ENCODE measurements at places on chromosomes 3 and 15.

DNA sequence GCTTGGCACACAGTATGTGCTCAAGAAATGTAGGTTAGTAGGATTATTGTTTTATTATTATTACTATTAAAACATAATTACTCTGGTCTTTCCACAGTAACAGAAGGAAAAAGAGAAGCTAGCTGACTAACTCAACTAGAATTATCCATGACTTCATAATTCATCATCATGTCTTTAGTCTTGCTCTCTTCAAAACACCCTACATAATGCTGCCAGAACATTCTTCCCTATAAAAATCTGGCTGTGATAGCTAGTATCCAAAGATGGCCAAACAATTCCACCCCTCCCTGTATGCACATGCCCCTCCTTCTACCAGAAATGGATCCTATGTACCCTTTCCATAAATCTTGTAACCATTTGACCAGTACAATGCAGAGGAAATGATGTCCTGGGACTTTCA lies 48.8 kb upstream of the SRGAP3 start:
- no peak for DNase-seq

DNA sequence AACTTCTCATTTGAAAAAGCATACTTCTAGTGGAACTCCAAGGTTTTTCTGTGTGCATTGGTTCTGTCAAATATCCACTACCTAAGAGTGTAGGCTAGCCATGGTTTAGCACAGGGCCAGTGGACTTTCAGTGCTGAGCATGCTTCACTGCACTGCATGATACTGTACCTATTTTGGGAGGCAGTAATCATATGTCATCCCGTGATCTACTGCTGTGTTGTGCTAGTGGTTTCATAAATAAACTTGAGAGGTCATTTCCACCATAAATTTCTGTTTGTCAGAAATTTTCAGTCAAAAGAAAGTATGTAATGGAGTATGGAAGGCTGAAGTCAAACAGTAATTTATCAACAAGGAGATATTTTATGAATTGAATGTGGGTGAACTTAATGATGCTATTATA lies 203.6 kb downstream of the ROBO1 start:
- DNase-seq = no peak

DNA sequence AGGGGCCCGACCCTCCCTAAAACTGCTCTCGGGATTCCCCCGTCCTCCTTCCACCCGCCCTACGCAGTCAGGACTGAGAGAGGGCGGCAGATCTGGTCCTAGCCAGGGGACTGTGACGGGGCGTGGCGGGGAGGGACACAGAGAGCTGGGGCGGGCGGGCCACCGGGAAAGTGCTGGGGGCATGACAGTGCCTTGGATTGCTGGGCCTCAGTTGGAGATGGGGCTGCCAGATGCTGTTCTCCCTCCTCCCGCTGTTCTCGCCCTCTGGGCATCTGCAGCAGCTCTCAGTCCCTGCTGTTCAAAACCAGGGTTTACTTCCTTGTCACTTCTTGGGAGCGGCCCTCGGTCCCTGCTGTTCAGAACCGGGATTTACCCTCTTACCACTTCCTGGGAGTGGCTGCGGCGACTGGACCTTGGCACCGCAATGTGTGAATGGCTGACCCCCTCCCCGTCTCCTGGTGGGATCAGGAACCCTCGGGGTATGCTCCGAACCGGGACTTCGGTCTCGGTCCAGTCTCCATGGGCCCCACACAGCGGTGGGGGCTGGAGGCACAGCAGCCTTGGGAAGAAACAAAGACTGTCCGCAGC lies 1.8 kb upstream of the RPP25 start:
- DNase-seq = no peak

DNA sequence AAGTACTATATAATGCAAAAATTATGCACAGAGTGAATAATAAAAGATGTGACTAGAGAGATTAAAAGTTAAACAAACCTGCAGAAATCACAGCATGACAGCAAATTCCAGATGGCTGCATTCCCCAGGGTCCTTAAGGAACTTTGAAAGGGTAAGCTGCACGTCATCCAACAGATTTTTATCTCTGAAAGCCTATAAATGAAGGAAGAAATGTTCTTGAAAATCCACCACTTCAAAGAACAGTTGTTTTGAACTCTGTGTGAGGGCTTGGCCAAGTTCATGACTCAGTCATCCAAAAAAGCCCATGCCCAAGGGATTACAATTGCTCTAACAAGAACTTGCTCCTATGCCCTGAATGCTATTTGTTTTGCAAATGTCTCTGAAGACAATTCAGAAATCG lies 603.6 kb downstream of the PLOD2 start:
- DNase-seq = no peak

DNA sequence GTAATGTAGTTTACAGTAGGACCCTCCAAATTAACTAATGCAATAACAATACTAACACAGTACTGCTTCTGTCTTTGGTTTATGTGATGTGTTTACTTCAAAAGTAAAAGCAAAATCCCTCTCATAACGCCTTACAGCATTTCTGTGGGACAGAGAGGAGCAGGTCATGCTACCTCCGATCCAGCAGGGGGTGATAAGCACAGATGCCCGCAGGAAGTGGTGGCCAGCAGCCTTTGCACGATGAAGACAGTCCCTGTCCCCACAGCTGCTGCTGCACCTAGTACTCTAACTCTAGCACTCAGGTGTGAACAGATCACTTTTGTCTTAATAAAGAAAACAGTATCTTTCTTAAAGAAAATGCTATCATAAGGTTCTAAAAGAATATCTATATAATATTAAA lies 38.3 kb downstream of the ANO10 start:
- DNase-seq = no peak

DNA sequence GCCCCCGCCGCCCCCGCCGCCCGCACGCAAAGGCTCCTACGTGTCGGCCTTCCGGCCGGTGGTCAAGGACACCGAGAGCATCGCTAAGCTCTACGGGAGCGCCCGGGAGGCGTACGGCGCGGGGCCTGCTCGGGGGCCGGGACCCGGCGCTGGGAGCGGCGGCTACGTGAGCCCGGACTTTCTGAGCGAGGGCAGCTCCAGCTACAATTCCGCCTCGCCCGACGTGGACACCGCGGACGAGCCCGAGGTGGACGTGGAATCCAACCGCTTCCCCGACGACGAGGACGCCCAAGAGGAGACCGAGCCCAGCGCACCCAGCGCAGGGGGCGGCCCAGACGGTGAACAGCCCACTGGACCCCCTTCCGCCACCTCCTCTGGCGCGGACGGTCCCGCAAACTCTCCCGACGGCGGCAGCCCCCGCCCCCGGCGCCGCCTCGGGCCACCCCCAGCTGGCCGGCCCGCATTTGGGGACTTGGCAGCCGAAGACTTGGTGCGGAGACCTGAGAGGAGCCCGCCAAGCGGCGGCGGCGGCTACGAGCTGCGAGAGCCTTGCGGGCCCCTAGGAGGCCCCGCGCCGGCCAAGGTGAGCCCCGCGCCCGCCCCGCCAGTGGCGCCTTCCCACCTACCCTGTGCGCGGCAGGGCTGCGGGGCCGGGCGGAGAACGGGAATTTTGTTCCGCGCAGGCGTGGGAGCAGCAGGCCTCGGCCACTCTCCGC lies 2.4 kb downstream of the SKOR1 start:
- DNase-seq = no peak

GRCh38 chr3:137047240-137047639 lies 89.5 kb downstream of the IL20RB start:
- DNase-seq = no peak

DNA sequence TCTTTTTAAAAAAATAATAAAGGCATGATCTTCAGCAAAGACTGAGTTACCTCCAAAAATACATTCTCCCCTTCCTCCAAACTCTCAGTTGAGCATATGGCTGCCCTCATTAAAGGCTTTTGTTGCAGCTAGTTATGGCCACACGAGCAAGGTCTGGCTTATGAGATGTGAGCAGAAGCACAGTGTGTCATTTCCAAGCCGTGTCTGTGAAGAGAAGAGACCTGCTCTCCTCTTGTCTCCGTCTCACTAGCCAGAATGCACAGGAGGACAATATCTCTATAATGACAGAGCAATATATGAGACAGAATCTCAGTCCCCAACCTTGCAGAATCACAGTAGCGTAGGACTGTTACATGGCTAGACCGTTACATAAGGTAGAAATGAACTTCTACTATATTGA lies 152.3 kb downstream of the MAGI1 start:
- no peak for DNase-seq

DNA sequence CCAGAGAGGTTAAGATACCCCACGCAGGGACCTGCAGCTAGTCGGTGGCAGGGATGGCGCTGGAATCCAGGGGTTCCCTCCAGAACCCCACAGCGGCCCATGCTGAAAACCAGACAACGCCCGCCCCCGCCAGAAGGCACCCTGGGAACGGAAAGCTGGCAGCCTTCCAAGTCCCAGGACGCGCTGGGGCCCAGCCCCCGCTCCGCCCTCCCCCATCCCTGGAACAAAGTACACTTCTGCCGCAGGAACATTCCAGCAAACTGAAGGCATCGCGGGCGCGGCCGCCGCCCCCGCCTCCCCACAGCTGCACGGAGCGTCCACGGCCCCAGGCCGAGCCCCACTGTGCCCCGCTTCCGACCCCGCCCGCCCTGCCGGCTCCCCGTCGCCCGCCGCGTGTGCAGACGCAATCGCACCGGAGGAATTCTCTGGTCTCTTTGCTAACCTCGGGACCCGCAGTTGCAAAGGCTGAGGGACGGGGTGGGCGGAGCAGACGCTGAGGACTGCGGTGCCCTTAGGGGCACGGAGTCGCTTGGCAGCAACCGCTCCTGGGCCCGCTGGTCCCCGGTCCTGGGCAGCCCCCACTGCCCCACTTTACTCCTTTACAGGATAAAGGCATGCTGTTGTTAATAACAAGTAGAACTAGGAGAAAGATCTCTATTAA lies 44.8 kb upstream of the RNU6-1 start:
- peak; percentile 21 for DNase-seq

DNA sequence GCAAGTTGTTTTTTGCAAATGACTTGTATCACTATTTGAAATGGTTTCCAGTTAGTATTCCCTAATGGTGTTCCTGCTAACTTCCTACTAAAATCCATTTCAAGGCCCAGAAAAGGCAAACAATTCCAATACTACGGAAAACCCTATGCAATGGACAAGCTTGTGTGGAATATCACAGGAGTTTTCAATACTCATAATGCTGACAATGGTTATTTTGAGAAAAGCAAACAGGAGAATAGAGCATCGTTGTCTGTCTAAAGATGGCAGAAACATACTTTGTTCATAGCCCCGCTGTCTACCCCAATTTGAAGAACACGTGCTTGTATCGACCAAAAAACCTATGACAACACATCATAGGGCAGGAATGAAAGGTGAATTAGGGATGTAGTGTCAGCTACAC lies 327.9 kb downstream of the CHST2 start:
- no peak for DNase-seq

DNA sequence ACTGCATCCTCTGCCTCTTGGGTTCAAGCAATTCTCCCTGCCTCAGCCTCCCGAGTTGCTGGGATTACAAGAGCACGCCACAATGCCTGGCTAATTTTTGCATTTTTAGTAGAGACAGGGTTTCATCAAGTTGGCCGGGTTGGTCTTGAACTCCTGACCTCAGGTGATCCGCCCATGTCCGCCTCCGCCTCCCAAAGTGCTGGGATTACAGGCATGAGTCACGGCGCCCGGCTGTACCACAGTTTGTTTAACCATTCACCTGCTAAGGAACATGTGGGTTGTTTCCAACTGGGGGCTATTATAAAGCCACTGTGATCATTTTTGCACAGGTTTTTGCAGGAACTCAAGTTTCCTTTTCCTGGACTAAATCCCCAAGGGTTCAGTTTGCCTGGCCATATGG lies 123.2 kb upstream of the RAP2B start:
- DNase-seq = no peak

GRCh38 chr15:64311566-64311965 lies 44.4 kb downstream of the CSNK1G1 start:
- DNase-seq = no peak

DNA sequence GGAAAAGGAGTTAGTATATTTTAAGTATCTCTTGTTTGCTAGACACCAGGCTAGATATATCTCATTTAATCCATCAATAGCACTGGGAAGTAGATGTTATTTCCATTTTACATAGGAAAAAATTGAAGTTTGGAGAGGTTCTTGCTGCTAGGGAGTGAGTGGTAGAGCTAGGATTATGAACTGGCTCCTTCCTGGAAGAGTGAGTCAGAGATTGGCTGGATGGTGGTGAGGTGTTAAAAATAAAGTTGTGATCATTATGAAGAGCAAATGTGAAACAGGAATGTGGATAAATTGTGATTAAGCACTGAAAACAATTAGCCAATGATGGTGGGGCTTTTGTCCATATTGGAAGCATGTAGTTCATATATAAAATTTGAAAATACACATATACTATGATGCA lies 234.2 kb downstream of the WNT5A start:
- no peak for DNase-seq

DNA sequence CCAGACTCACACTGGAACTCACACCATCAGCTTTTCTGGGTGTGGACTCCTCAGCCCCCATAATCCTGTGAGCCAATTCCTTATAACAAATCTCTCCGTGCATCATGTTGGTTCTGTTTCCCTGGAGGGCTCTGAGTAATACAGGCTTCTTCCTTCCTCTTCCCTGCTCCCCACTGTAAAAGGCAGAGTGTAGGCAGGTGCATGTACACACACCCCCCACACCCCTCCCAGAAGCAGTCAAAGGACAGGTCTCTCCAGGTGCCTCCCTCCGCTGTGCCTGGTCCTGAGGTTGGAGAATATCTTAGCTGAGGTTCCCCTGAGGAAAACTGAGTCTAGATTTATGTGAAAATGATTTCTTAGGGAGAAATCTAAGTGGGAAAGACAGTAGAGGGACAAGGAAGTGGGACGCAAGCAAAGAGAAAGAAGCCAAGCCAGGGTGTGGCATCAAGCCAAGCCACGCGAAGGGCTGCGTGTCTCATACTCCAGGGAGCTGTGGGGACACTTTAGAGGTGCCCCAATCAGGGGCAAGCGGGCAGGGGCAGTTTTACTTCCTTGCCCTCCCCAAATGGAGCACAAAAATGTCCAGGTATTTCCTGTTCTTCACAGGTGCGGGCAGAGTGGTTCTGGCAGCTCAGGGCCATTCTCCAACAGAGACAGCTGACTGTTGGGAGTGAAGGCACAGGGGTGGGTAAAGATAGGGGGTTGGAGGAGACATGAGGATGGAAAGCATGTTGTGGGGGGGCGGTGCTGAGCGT lies 86.6 kb downstream of the HMG20A start:
- no peak for DNase-seq

GRCh38 chr15:60966316-60966715 lies 262.8 kb downstream of the RORA start:
- no peak for DNase-seq

GRCh38 chr15:92636908-92637481 lies 18.6 kb downstream of the FAM174B start:
- DNase-seq = no peak

DNA sequence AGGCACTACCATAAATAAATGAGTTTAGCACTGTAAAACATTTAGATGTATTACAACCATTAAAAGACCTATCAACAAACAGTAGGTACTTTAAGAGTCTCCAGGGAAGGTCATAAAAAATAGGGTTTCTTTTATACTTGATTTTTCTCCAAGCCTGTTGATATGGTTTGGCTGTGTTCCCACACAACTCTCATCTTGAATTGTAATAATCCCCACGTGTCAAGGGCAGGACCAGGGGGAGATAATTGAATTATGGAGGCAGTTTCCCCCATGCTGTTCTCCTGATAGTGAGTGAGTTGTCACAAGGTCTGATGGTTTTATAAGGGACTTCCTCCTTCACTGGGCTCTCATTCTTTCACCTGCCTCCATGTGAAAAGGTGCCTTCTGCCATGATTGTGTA lies 468.9 kb upstream of the UBE2E2 start:
- no peak for DNase-seq

Measured in activated CD4-positive, alpha-beta T cell treated with anti-CD3 and anti-CD28 coated beads, Interleukin-2, amount 50 U/mL, for 16 hours (primary cell).